BJ (cell line): ENCODE measurements at places on chromosomes 2 and 18.

- no peak for DNase-seq
Observed at GRCh38 chr2:96760986-96761832, 507 bp downstream of the CNNM4 start.

- DNase-seq = no peak
Observed at GRCh38 chr2:109715313-109715805, 78.7 kb upstream of the RGPD5 start.

DNA sequence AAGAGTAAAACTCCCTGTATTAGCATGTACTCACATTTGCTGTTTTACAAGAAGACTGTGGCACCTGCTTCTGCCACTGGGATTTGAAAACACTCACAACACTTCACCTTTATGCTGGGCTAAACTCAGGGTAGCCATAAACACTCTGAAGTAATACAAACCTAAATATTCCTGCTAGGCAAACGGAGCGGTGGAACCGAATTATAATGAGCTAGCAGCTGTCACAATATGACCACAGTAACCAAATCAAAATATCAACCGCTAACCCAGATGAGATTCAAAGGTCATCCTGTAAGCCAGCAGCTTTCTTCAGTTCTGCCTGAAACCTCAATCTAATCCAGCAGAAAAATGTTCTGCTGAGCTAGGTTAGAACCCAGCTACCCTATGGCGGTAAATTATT lies 132.1 kb downstream of the TCF4 start:
- no peak for DNase-seq

GRCh38 chr18:23495723-23496440 lies 7.4 kb upstream of the RMC1 start:
- no peak for DNase-seq
